ENCODE measurements at places on chromosomes 12 and 14.
A peak's percentile ranks its signal among the peaks of the same experiment; 100 is the strongest.

DNA sequence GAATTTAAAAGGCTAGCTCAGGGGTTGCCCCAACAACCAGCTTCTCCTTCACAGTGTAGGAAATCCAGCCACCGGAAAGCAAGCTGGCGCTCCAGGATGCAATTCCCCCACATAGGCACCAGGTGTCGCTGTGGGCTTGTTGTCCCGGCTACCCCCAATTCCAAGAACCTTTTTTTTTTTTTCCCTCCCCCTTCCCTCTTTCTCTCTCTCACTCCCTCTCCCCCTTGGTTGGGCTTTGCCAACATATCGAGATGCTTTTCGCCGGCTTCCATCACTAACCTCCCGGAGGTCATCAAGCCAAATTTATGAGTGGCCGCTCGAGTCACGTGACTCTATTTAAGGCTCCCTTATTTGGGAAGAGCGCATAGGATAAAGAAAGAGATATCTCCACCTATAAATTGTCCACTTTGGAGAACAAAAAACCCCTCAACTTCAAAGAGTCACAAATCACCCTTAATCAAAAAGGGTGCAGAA, at the start of gene HOXC5:
Gene HOXC5 (plus strand): TSS at position 424 of the 474 bp plus-strand sequence. CDS start 73 bp downstream, outside the sequence.
- DNase-seq = peak; percentile 10

DNA sequence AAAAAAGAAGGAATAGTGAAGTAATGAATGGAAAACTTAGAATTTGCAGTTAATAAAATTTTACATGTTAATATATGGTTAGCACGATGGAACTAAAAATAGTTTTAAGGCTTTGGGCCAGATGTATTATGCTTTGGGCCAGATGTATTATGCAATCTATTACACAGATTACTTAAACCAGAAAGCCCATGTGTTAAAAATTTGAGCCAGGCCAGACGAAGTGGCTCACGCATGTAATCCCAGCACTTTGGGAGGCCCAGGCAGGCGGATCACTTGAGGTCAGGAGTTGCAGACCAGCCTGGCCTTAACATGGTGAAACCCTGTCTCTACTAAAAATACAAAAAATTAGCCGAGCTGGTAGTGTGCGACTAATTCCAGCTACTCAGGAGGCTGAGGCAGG, 17.2 kb downstream of the IFT81 start:
- DNase-seq = no peak

DNA sequence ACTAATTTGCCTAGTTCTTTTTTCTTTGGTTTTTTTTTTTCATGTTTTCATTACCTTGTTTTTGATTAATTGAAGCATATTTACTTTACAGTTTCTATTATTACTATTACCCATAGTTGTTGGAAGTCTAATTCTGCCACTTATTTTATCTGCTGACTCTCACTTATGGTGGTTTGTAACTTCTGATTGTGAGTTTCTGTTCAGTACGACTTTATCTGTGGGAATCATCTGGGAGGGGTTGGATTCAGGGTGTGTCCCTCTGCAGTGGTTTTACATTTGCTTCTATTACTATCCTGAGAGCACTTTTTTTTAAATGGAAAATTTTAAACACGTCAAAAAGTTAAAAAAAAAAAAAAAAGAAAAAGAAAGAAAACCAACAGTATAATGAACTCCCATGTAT, 26.4 kb upstream of the SOS2 start:
- no peak for DNase-seq

DNA sequence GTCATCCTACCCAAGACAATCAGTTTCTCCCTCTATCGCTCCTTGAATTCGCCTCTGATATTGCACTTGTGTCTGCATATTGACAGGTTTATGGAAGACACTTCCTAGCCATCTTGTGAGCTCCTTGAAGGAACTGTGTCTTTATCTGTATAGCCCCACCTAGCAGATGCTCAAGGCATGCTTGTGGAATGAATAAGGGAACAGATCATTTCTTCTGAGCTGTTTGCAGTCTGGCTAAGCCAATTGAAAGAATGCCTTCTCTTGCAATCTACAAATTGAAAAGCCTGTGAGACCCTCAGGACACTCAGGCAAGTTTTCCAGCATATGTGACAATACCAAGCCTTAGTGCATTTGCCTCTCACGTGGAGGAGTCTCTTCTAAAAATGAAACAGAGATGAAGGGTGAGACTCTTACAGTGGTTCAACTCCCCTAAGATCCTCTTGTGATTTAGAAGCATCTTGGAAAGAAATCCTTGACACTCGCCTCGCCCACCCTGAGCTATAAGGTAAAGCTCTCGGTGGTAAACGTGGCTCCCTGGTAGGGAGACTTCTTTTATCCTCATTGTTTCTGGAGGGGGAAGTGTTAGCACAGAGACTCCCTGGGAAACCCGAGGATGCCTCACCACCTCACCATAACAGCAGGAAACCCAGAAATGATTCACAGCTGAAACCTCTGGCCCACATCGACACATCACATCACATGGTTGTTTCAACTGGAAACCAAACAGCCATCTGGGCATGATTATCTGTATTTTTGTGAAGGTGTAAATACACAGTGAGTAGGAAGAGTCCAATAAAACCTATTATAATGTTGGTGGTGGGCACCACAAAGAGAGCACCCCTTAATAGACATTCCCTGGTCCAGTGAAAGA, 112.3 kb upstream of the BCL2L14 start:
- DNase-seq = no peak

- no peak for DNase-seq
These were observed 162.5 kb upstream of the PDE3A start for GRCh38 chr12:20205854-20206253.

DNA sequence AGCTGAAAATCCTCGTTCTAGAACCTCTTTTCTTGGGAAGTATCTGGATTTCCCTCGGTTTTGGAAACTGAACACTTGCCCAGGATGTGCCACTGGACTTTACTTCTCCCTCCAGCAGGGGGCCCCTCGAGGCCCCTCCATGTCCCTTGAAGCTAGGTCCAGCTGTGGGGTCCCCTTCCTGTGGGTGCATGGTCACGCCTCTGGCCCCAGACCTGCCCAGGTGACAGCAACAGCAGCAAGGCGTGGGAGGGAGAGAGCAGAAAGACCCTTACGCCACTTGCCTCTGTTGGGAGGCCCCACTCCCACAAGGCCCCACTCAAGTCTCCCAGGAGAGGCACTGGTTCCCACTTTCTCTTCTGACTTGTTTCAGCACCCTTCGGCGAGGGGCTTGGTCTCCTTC, 3.1 kb downstream of the SLC25A29 start:
- no peak for DNase-seq

DNA sequence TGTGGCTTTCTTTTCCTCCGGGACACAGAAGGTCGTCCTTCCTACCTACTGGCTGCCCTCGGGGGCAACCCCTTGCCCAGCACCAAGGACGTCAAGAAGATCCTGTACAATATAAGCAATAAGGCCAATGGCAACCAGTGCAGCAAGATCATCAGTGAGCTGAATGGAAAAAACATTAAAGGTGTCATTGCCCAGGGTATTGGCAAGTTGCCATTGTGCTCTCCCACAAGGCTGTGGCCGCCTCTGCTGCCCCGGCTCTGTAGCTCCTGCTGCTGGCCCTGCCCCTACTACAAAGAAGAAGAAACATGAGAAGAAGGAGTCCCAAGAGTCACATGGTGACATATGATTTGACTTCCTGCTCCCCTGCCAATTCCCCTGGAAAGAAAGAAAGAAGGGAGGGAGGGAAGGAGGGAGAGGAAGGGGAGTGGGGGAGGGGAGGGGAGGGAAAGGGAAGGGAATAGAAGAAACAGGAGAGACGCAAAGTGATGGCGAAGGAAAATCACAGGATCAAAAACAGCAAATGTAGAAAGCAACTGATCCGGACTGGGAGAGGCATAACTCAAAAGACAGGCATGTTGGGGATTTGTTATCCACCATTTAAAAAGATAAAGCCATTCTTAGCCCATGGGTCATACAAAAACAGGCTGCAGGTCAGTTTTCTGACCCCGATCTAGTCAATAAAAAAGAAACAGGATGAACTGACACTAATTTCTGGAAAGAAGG, 61.3 kb upstream of the RESF1 start:
- DNase-seq = no peak

DNA sequence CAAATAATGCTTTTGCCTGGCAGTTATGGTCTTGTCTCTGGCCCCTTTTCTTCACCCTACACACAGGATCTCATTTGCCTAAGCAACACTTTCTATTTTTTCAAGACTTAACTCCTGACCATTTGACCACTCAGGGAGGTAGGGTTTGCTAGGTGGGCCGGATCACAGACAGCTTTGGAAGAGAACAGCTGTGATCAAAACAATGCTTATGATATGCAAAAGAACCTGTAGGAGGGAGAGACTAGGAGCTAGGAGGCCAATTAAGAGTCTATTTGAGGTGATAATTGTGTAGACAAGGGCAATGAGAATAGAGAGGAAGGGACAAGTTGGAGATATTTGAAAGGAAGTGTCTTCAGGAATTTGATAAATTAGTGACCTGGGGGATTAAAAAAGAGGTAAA, 12.3 kb upstream of the DACT1 start:
- DNase-seq = no peak
